Astrocyte of the spinal cord (primary cell): ENCODE measurements at places on chromosomes 16 and 17.

- peak; percentile 66 for DNase-seq
Observed at GRCh38 chr17:49193513-49194296, 16.7 kb downstream of the GNGT2 start.

DNA sequence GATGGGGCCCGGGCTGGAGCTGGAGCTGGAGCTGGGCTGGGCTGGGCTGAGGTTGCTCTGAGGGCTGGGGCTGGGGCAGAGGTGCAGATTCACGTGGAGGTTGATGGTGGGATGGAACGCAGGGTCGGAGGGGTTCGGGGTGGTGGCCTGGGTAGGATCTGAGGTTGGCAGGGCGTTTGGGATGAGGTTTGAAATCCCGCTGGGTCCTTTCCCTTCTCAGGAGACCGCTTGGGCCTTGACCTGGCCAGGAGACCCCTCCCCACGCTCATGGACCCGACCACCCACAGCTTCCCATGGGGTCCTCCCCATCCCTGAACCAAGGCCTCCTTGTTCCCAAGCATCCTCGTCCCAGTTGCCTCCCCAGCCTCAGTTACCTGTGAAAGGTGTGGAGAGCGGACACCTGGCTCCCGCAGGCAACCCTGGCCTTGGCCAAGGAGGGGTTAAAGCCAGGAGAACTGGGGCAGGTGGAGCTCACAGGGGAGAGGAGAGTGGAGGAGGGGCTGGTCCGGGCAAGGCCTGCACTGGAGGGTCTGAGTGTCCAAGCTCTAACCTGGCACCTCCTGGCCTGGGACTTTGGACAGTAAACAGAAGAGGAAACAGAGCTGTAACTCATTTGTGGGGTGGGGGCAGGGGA lies at the start of gene ASGR2:
ASGR2 (minus strand) TSS at position 582 of the 634 bp plus-strand sequence. CDS start 582 bp downstream, outside the sequence.
- DNase-seq: no peak

GRCh38 chr16:83720981-83721380 lies 86.8 kb upstream of the HSBP1 start:
- no peak for DNase-seq

DNA sequence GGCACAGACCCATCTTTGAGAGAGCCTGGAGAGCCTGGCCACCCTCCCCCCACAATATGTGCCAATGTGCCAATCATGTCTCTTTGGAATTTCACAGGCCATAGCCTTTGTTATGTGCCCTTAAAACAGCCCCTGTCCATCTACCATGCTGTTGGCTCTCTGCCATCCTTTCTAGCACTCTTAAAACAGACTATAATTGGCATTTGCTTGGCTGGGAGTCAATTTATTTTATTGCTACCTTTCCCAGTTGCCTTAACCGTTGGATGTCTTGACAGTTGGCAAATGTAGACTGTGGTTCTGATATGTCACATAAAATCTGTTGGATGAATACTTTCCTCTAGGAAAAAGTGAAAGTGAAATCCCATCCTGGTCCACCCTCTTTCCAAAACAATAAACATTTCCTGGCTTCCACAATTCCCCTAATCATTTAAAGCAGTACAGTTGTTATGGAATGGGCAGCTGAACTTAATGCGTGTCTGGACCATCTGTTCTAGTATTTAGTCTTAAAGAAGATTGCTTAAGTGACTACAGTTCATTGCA lies 394.0 kb downstream of the KCNJ2 start:
- peak; percentile 34 for DNase-seq

DNA sequence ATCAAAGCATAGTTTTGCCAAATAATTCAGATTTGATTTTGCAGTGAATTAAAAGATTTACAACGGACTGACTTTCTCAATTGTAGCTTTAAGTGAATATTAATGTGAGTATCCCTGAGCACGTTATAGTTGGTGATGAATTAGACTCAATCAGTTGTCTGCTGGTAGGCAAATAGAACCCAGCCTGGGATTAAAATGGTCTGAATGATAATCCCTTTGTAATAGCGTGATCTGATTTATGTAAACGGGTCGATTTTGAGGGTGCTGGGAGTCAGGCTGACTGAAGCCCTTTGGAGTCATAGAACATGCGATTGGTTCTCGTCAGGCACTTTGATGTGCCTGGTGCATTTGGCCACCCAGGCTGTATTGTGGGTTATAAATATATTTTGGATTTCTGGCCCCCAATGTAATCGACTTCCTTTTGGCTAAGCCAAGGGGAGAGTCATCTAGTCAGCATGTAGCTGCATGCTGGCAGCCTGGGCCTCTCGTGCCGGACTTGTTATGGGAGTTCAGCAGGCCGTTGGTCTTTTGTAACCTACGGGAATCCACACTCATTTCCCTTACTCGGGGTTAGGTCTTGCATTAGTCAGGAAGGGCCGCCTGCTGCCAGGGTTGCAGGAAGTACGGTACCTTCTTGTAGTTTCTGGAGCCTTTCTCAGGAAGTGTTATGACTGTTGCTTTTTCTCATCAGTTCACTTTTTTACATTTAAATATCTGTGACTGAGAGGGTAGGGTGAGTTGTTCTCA lies 5.4 kb downstream of the PGS1 start:
- peak; percentile 99 for DNase-seq

GRCh38 chr16:85448557-85449190 lies 164.4 kb upstream of the GSE1 start:
- no peak for DNase-seq

- DNase-seq: no peak
Observed at GRCh38 chr16:72236866-72237265, 64.9 kb upstream of the PMFBP1 start.

DNA sequence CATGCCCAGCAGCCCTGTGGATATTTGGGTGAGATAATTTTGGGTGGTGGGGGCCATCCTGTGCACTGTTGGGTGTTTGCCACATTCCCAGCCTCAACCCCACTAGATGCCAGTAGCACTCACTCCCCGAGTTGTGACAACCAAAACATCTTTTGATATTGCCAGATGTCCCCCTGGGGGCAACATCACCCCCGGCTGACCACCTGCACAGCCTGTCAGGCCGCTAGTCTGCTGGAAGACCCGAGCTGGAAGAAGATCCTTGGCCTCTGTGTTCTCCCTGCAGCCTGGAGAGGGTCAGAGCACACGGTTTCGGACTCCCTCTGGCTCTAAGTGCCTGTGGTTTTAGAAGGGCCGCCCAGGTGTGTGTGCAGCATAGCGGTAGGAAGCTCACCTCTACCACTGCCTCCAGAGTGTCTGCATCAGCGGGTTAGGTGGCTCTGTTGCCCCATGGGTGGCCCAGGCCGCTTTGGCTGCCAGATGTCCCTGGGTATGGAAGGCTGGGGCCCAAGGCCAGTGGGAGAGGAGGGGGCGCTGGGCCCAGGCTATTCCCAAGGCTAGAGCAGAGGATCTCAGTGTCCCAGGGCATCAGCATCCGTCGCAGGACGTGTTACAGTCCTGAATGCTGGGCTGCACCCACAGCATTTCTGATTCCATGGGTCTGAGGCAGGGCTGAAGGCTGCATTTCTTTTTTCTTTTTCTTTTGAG lies 195.8 kb upstream of the GSE1 start:
- DNase-seq: no peak

GRCh38 chr16:81523387-81524115 lies 78.9 kb downstream of the CMIP start:
- peak; percentile 78 for DNase-seq

DNA sequence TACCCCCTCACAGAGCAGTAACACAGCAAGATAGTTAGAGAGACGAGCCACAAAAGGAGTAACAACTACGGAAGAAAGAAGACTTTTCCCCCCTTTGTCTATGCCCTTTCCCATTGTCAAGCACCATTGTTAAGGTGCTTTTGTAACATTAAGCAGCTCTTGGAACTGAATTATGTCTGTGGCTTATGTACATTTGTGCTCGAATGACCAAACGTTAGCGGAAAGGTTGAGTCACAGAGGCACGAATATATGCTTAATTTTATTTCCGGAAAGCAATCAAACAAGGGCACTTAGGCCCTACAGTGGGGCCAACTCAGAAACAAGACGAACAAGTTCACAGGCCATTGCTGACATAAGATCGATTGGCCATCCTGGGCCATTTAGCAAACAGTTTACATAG lies 109.5 kb downstream of the ANKFN1 start:
- peak; percentile 34 for DNase-seq

DNA sequence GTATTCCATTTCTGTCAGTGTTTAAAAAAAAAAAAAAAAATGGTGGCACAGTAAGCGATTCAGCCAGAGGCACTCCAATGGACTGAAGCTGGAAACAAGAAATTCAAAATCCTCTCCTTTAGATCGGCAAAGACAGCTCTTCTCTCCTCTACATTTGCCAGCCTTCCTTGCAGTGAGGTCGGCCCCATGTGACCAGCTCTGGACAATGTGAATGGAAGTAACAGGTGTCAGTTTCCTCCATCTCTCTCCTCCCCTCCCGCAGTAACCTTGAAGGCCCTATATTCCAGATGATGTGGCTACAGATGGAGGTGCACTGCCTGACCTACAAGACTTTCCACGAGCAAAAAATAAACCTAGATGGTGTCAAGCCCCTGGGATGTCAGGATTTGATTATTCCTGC lies 15.0 kb downstream of the CUEDC1 start:
- no peak for DNase-seq

DNA sequence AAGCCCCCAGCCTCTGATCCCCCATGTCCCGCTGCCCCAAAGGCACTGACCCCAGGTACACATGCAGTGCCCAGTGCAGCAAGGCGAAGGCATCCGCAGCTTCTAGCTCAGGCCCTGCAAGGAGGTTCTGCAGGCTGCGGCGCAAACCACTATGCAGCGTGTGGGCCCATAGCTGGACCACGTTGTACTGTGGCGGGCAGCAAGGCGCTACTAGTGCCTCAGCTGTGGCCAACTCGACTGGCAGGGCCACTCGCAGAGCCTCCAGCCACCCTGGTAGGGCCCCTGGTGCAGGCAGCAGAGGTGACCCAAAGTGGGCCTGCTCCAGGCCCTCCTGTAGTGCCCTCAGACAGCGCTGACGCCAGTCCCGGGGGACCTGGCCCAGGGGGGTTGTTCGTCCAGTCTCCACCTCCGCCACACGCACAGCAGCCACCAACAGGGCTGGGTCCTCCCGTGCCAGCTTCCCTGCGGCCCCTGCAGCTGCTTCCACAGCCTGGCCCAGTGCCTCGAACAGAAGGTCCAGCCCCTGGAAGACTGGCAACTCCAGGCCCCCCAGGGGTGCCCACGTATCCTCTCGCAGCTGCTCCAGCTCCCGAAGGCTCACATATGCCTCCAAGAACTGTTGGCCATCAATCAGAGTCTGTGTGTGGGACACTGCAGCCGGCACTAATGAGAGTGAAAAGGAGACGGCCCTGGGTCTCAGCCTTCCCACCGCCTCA lies 2.6 kb downstream of the EXOC3L1 start:
- DNase-seq: no peak

- DNase-seq: no peak
Observed at GRCh38 chr17:69231521-69231920, 2.9 kb upstream of the ABCA10 start.

DNA sequence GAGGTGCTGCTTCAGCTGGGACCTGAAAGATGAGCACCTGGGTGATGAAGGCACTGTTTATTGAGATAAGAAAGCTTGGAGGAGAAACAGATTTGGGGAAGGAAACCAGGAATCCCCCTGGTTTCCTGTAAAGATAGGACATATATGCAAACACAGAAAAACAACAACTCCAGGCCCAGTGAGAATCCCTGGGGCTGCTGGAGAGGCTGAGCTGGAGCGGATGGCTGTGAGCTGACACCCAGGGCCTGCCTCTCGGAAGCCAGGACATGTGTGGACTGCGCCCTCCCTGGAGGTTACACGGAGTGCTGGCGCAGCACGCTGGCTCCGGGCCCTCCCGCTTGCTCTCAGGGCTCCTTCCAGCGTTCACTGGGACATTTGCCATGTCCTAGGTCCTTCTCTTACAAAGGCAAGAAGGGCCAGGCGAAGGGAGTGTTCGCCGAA lies 57.5 kb downstream of the CYB5B start:
- DNase-seq: peak; percentile 64

DNA sequence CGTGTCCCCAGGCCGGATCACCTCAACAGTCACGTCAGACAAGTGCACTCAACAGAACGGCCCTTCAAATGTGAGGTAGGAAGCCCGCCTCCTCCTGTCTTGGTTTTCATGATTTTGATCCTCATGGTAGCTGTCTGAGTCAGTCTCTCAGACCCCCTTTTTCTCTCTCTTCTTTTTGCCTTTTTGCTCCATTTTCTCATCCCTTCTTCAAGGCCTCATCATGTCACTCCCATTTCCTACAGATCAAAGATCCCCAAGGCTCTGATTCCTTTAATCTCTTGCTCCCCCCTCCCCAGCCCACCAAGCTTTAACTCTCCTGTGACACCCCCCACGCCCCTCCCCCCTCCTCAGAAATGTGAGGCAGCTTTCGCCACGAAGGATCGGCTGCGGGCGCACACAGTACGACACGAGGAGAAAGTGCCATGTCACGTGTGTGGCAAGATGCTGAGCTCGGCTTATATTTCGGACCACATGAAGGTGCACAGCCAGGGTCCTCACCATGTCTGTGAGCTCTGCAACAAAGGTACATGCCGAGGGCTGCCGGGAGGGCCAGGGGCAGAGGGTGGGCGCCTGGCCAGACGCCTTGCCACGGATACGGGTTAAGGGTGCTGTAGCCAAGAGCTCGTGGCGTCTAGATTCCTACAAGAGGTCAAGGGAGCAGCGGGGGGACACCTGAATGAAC lies 2.0 kb downstream of the MAZ start:
- DNase-seq: no peak
